NCI-H146 (cell line): ENCODE measurements at places on chromosomes 1 and 21.
A peak's percentile ranks its signal among the peaks of the same experiment; 100 is the strongest.

DNA sequence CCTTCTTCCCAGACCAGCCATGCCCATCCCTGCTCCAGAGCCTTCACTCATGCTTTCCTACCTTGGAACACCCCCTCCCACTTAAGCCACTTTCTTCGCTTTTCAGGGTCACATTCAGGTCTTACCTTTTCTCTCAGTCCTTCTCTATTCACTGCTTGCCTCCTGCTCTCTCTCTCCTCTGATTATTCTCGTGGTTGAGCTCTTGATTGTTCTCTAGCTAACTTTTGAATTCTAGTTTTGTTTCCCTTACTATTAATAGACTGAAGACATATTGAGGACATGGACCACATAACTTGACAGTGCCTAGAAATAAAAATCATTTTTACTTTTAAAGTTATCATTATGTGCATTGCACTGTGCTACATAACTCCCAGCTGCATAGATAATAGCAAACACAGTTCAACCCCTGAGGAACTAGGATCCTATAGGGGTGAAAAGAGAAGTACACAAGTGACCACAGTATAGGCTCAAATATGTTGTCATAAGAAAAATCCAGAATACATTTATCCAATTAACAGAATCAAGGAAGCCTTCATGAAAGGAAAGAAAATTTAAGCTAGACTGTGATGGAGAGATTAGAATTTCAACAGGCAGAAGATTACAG lies 21.5 kb downstream of the INSL5 start:
- no peak for DNase-seq

DNA sequence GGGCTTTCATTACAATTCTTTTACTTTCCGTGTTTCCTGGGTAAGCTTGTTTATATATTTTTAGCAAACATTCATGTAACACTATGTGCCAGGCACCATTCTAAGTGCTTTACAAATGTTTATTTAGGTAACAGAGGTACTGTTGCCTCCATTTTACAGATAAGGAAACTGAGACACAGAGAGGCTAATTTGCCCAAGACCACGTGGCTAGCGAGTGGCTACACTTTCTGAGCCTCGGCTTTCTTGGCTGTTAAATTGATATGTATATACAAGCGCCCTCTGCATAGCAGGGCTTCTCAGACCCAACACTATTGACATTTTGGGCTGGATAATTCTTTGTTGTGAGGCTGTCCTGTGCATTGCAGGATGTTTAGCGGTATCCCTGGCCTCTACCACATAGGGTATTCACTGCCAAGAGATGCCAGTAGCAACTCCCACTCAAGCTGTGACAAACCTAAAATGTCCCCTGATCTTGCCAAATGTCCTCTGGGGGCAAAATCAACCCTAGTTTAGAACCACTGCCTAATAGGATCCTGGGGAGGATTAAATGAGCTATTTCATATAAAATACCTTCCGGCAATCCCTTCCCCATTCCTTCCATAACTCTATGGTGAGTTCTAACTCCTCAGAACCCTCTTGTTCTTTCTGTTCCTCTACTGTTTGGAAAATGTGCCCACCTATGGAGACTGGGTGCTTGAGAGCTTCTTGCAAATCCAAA lies 17.2 kb upstream of the ID3 start:
- DNase-seq, result no peak

- no peak for DNase-seq
Measured at GRCh38 chr1:69082312-69082711, 485.4 kb upstream of the LRRC7 start.

DNA sequence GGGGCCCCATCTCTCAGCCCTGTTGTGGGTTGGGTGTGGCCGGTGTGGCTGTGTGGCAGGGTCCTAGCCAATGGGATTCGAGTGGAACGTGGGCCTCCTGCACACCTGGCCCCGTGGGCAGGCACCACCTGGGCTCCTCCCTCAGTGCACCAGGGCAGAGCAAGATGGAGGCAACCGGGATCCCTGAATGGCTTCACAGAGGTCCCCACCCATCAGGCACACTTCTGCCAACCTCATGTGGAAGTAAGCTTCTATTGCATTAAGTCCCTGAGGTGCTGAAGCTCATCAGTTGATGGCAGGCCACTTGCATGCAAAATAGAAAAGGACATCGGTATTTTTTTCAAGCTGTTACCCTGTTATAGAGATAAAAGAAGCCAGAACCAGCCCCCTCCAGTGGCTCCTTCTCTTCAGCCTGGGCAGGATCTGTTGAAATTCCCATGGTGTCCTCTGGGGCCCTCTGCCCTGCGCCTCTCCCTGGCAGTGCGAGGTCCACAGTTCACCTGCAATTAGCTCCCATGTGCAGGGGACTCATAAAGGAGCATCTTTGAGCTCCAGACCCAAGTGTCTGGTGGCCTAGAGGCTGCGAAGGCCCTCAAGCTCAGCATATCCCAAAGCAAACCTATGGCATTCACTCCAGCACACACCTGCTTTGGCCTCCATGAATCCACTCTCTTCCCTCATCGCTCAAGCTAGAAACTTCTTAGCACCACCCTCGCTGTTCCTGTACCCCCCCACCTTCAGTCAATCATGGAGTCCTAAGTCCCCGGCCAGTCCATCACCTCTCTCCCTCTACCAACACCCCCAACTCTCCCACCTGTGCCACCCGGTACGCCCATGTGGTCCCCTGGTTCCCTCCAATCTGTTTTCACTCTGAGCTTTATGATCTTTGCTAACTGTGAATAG lies 2.1 kb upstream of the SLC45A1 start:
- DNase-seq, result peak; percentile 11

- DNase-seq, result no peak
Measured at GRCh38 chr1:50268049-50268448, 155.2 kb downstream of the DMRTA2 start.

DNA sequence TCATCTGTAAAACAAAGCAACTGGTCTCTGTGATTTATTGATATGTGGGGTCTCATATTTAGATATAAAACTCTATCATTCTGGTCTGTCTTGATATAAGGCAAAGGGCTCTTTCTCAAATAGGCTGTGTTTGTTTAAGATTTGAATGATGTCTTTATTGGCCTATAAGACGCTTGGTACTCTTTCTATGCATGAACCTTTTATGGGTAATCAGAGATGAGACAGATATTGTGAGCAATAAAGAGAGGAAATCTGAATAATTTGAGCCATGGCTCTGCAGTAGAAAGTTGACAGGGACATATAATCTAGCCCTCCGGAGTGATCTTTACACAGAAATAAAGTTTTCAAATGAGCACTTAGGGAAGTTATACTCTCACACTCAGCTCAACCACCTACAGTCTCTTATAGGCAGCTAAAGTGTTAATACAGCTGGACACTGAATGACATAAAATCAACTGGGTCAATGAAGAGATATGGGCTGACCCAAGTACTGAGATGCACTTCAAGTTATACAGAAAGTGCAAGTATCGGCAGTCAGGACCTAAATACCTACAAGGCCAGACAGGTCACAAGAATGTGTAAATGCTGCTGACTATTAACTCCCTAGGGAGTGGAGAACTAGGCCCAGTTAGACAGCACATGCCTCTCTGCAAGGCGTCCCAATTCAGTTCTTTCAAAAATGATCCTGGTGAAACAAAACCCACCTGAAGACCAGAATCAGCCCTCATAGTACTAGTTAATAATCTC lies 111.0 kb downstream of the PTPN14 start:
- DNase-seq, result no peak

- DNase-seq, result no peak
Measured at GRCh38 chr1:87963556-87963955, 634.9 kb downstream of the LMO4 start.

- DNase-seq, result no peak
Measured at GRCh38 chr1:229397762-229398161, 36.1 kb downstream of the ACTA1 start.

GRCh38 chr1:161299347-161299746 lies 10.4 kb downstream of the MPZ start:
- DNase-seq, result no peak

DNA sequence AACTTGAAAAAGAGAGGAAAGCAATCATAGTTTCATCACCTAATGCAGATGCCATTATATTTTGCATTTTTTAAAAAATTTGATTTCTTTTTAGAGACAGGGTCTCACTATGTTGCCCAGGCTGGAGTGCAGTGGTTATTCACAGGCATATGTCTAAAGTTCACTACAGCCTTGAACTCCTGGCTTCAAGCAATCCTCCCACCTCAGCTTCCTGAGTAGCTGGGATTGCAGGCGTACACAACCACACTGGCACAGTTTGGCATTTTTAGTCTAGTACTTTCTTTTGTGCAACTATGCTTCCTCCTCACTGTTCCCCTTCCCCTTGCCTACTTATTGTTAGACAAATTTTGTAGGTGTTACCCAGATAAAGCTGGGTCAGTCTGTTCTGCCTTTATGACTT lies 18.0 kb downstream of the RHOU start:
- DNase-seq, result no peak

DNA sequence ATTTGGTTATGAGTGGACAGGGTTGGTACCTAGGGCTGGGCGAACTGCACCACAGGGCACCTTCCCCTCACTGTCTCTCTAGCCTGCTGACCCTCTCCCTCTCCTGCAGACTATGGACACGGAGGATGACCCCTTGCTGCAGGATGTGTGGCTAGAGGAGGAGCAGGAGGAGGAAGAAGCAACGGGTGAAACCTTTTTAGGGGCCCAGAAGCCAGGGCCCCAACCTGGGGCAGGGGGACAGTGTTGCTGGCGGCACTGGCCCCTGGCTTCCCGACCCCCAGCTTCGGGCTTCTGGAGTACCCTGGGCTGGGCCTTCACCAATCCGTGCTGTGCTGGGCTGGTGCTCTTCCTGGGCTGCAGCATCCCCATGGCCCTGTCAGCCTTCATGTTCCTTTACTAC lies 21.9 kb downstream of the DISP3 start:
- DNase-seq, result no peak

GRCh38 chr1:42318601-42319000 lies 16.4 kb downstream of the FOXJ3 start:
- no peak for DNase-seq

- DNase-seq, result no peak
Measured at GRCh38 chr1:223716302-223716862, 4.0 kb downstream of the CAPN2 start.

DNA sequence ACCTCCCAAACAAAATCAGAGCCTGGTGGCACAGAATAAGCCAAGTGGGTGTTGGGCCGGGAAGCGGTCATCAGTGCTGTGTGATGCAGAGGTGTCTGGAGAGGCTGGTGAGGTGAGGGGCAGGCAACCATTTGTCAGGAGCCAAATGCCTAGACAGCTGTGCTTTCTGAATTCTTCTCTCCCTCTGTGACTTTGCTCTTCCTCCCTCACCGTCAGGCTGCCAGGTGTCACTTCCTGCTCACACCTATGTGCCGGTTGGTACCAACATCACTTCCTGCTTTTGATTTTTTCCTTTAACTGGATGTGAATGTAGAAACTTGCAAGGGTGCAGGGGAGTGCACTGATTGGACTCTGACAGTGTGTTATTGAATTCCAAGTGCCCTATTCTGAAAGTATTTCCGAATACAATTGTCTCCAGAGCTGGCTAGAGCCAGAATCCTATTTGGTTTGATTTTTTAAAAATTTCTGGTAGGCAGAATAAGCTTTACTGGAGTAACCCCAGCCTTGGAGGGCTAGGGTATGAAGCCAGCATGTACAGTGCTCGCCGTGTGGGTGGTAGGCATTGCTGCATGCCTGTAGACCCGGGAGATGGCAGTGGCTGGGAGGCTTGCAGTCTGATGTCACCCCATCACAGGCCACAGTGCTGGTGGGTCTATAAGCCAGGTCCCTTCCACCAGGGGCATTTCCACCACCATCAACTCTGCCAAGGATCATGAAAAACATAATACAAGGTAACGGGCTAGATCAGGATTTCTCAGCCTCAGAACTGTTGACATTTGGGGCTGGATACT lies 210.9 kb downstream of the KAZN start:
- DNase-seq, result no peak
